Left colon (tissue), 2 donors: ENCODE measurements at places on chromosomes 5 and 9. TPM values are rescaled to one million over a fixed set of nuclear protein-coding genes. Genes with fewer than 3 reads are reported as not detected.

Gene PCDHB11
- total RNA-seq = 0.82 TPM

Gene PCSK1
- 4.1 TPM for total RNA-seq

Gene IFNA2
- total RNA-seq = not detected

Gene CPLANE1
- 10.9 TPM for total RNA-seq

Gene SNX30
- total RNA-seq = 35.3 TPM

Gene PIP5K1B
- total RNA-seq = 91.6 TPM

Gene SPATA31A6
- total RNA-seq = not detected

Gene ANKRA2
- 20.7 TPM for total RNA-seq

Gene TNC
- total RNA-seq = 43.8 TPM

Gene ABO
- 77.6 TPM for total RNA-seq

Gene SOHLH1
- not detected for total RNA-seq

Gene IFNE
- not detected for total RNA-seq

Gene ANKRD31
- 0.11 TPM for total RNA-seq

Gene OBP2A
- not detected for total RNA-seq

Gene ACER2
- 15.3 TPM for total RNA-seq

Gene C8G
- 3.9 TPM for total RNA-seq

Gene DPYSL3
- total RNA-seq = 23.9 TPM

Gene BRINP1
- total RNA-seq = 0.17 TPM

Gene PAX5
- 0.59 TPM for total RNA-seq

Gene SAXO1
- total RNA-seq = not detected

Gene ELAVL2
- total RNA-seq = 0.47 TPM

Gene KIF24
- 1.3 TPM for total RNA-seq

Gene PPIC
- total RNA-seq = 86.0 TPM

Gene ACO1
- 35.5 TPM for total RNA-seq

Gene EPB41L4A
- 10.2 TPM for total RNA-seq

Gene ZDHHC11
- 2.7 TPM for total RNA-seq

Gene PCDHGA8
- total RNA-seq = 0.73 TPM

Gene C9orf153
- 0.20 TPM for total RNA-seq

Gene TAF1L
- total RNA-seq = not detected

Gene SLIT3
- 6.1 TPM for total RNA-seq

Gene PCDHGB3
- 0.98 TPM for total RNA-seq

Gene AP3B1
- total RNA-seq = 51.3 TPM

Gene IFNA13
- not detected for total RNA-seq

Gene DCTN4
- 51.5 TPM for total RNA-seq

Gene LECT2
- total RNA-seq = not detected

Gene GABRA6
- total RNA-seq = not detected

Gene RGS7BP
- 0.24 TPM for total RNA-seq

Gene CATSPER3
- 1.1 TPM for total RNA-seq

Gene CTXN3
- total RNA-seq = not detected

Gene PCDHB2
- total RNA-seq = 1.1 TPM

Gene PCDHGC3
- 15.3 TPM for total RNA-seq

Gene IQGAP2
- 123 TPM for total RNA-seq

Gene IRX4
- total RNA-seq = not detected

Gene PCDHGA4
- 0.37 TPM for total RNA-seq

Gene CCL27
- total RNA-seq = not detected

Gene RRAGA
- total RNA-seq = 65.1 TPM

Gene BTNL8
- 134 TPM for total RNA-seq

Gene NADK2
- 29.8 TPM for total RNA-seq

Gene FGD3
- 4.3 TPM for total RNA-seq

Gene CTSV
- 4.0 TPM for total RNA-seq

Gene PCDHGA2
- total RNA-seq = 0.31 TPM
